ENCODE measurements at places on chromosomes 1 and 21.

GRCh38 chr1:231918239-231919015 lies 291.8 kb downstream of the DISC1 start:
- H3K36me3 ChIP-seq: no peaks in the 10 kb centered on the region
- peaks cover 9% of the 10 kb centered on the region for H3K27me3 ChIP-seq
- H3K27ac ChIP-seq: peak overlapping the region; percentile 22
- peak; percentile 27 for DNase-seq
- peak overlapping the region; percentile 77 for H3K4me3 ChIP-seq
- peaks cover 48% of the 10 kb centered on the region for H3K4me1 ChIP-seq

- H3K27me3 ChIP-seq: peaks cover 21% of the 10 kb centered on the region
- H3K36me3 ChIP-seq: no peaks in the 10 kb centered on the region
- H3K4me3 ChIP-seq: peak overlapping the region; percentile 33
- peaks cover 14% of the 10 kb centered on the region for H3K4me1 ChIP-seq
- H3K27ac ChIP-seq: no peak overlapping the region
These were observed 25.3 kb downstream of the ADAM30 start for GRCh38 chr1:119870917-119871596.

- DNase-seq: no peak
- H3K4me1 ChIP-seq: no peaks in the 10 kb centered on the region
- no peak overlapping the region for H3K27ac ChIP-seq
- no peak overlapping the region for H3K4me3 ChIP-seq
- H3K36me3 ChIP-seq: no peaks in the 10 kb centered on the region
These were observed 208 bp upstream of the MYBPH start for GRCh38 chr1:203175827-203176241.

DNA sequence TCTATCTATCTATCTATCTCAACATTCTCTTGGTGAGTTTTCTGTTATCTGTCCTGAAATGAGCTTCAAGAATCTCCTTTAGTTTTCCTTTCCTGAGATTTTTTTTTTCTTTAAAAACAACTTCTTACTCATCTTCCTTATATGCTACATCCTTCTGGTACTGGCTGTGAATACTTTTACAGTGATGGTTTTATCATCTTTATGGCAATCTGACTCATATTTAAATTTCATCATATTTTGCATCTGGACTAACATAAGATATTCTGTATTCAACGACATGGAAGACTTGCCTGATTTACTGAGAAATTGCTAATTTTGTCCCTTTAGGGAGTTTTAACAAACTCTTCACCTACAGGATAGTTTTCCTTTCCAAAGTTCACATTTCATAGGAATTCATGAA lies 33.0 kb downstream of the PDE4B start:
- H3K27me3 ChIP-seq: peaks cover 55% of the 10 kb centered on the region
- DNase-seq: no peak
- no peak overlapping the region for H3K27ac ChIP-seq
- H3K4me3 ChIP-seq: no peak overlapping the region
- H3K4me1 ChIP-seq: peaks cover 8% of the 10 kb centered on the region
- no peaks in the 10 kb centered on the region for H3K36me3 ChIP-seq

DNA sequence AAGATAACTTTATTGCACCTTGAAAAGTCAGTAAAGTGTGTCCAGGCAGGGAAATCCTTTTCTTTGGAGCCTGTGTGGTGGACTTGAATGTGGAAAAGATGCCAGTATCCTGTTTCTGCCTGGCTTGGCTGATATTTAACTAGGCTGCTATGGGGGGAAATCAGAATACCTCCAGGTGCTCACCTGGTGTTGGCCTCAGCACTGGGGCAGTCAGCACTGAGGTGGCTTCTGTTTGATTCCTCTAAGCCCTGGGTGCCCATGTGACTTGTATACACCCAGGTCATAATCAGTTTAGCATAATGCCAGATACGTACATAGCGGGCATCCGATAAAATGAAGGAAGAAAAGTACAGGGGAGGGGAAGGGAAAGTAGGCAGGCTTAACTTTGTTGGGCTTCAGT lies 7.2 kb downstream of the PHGDH start:
- peaks cover 34% of the 10 kb centered on the region for H3K36me3 ChIP-seq
- H3K4me1 ChIP-seq: peaks cover 29% of the 10 kb centered on the region
- H3K27me3 ChIP-seq: no peaks in the 10 kb centered on the region

GRCh38 chr1:174605198-174605597 lies 157.4 kb downstream of the GPR52 start:
- H3K4me3 ChIP-seq: no peak overlapping the region
- peaks cover 2% of the 10 kb centered on the region for H3K4me1 ChIP-seq
- no peaks in the 10 kb centered on the region for H3K27me3 ChIP-seq
- H3K27ac ChIP-seq: no peak overlapping the region

DNA sequence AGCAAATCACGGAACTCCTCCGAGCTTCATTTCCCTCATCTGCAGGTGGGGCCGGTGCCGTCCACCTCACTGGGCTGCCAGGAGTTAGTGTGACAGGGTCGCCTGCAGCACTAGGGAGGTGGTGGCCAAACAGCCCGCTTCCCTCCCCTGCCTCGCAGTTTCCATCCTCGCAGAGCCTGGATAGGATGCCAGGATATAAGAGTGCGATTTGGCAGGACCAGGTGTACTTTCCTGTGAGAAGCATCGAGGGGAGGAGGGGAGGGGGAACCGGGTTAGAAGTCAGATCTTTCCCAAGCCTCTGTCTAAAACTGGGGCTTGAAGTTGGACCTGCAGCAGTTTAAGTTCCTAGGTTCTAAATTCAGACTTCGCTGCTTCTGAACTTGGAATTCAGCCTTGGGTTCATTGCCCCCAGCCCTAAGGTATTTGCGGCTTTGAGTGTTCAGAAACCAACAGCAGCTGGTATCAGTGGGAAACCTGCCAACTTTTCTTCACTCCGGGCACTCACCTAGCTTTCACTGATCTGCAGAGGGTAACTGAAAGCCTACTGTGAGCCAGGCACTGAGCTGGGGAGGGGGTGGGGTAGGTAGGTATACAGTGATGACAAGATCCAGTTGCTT lies 1.7 kb upstream of the JUN start:
- peaks cover 27% of the 10 kb centered on the region for H3K36me3 ChIP-seq
- H3K27me3 ChIP-seq: peaks cover 5% of the 10 kb centered on the region
- peak overlapping the region; percentile 98 for H3K27ac ChIP-seq
- peaks cover 19% of the 10 kb centered on the region for H3K4me1 ChIP-seq
- peak overlapping the region; percentile 89 for H3K4me3 ChIP-seq
- DNase-seq: no peak

GRCh38 chr1:119686661-119687060 lies 25.1 kb upstream of the PHGDH start:
- no peak overlapping the region for H3K27ac ChIP-seq
- peaks cover 39% of the 10 kb centered on the region for H3K27me3 ChIP-seq
- no peaks in the 10 kb centered on the region for H3K36me3 ChIP-seq
- H3K4me1 ChIP-seq: no peaks in the 10 kb centered on the region
- no peak overlapping the region for H3K4me3 ChIP-seq
- no peak for DNase-seq

DNA sequence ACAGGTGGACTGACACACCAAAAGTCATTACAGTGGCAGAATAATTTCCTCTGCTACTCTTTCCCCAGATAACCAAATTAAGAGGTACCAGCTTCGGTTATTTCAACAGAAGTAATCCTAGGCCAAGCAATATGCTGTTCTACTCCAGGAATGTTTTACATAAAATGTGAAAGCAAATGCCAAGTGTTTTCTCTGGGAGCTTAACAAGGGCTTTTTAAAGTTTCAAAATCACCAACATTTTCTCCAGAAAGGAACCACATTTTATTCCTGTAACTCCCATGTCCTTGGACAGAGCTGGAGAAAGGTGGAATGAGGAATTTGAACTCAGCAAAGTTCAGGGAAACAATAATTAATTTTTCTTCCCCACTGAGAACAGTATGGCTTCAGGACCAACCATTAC lies 27.2 kb downstream of the CNN3 start:
- no peak overlapping the region for H3K27ac ChIP-seq
- no peaks in the 10 kb centered on the region for H3K27me3 ChIP-seq
- no peaks in the 10 kb centered on the region for H3K4me1 ChIP-seq
- DNase-seq: no peak
- no peak overlapping the region for H3K4me3 ChIP-seq
- no peaks in the 10 kb centered on the region for H3K36me3 ChIP-seq

- no peaks in the 10 kb centered on the region for H3K27me3 ChIP-seq
- H3K4me3 ChIP-seq: no peak overlapping the region
- H3K4me1 ChIP-seq: peaks cover 4% of the 10 kb centered on the region
- DNase-seq: no peak
These were observed 8.9 kb downstream of the CAMTA1 start for GRCh38 chr1:6794164-6794563.

GRCh38 chr1:222777463-222777862 lies 37.4 kb upstream of the DISP1 start:
- H3K27me3 ChIP-seq: peaks cover 17% of the 10 kb centered on the region
- DNase-seq: no peak
- no peak overlapping the region for H3K27ac ChIP-seq
- H3K4me1 ChIP-seq: no peaks in the 10 kb centered on the region

DNA sequence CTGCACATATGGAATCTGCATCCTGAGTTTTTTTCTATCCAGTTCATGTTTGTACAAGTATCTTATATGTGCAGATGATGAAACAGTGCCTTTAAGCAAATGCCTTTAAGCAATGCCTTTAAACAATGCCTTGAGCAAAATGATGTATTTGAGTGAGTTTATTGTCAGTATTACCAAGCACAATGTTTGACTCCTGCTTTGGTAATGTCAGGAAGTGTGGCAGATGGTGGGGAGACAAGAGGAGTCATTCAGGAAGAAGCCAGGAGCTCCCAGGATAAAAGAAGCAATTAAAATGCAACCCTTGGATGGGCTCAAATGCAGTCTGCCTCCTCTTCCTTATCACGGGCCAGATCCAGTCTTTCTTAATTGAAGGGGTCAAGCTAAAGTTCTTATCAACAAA lies 108.7 kb upstream of the KCNJ15 start:
- DNase-seq: no peak
- no peak overlapping the region for H3K4me3 ChIP-seq
- no peaks in the 10 kb centered on the region for H3K4me1 ChIP-seq
- H3K27me3 ChIP-seq: peaks cover 8% of the 10 kb centered on the region
- H3K27ac ChIP-seq: no peak overlapping the region

DNA sequence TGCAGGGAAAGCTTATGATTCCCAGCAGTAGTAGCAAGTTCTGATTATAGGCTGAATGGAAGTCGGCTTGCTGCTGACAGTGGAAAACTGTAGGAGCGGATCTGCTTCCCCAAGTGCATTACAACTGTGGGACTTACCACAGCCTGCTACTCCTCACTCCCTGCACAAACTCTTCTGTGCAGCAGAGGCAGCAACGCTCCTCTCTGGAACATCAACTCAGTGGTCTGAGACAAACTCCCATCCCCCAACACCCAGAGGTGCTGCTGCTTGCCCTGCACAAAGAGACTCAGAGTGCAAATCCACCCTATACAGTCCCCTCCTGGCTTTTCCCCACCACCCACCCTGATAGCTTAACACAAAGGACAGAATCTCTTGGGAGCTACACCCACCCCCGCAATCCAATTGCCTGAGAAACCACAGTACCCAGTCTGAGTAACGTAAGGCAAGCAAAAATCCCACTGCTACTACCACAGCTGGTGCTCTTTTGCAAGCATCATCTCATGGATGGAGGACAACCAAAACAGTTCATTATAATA lies 1455.2 kb downstream of the AMY1C start:
- H3K4me3 ChIP-seq: no peak overlapping the region
- no peaks in the 10 kb centered on the region for H3K4me1 ChIP-seq
- no peaks in the 10 kb centered on the region for H3K27me3 ChIP-seq
- H3K36me3 ChIP-seq: no peaks in the 10 kb centered on the region

DNA sequence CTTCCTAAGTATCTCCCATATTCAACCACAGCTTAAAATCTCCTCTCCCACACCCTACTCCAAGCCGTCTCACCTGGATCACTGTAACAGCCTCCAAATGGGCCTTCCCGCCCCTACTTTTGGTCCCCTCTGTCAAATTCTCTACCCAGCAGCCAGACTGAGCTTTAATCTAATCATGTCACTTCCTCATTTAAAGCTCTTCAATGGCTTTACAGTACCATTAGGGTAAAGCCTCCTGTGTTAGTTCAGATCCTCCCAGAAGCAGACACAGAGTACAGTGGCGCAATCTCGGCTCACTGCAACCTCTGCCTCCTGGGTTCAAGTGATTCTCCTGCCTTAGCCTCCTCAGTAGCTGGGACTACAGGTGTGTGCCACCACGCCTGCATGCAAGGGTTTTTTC lies 46.8 kb upstream of the PSEN2 start:
- no peak overlapping the region for H3K27ac ChIP-seq
- H3K4me1 ChIP-seq: peaks cover 15% of the 10 kb centered on the region
- H3K36me3 ChIP-seq: no peaks in the 10 kb centered on the region
- no peak overlapping the region for H3K4me3 ChIP-seq

- no peaks in the 10 kb centered on the region for H3K4me1 ChIP-seq
- DNase-seq: no peak
- H3K36me3 ChIP-seq: no peaks in the 10 kb centered on the region
- no peaks in the 10 kb centered on the region for H3K27me3 ChIP-seq
These were observed 212.1 kb upstream of the PLD5 start for GRCh38 chr1:242736611-242737010.

- no peak overlapping the region for H3K4me3 ChIP-seq
- no peaks in the 10 kb centered on the region for H3K36me3 ChIP-seq
- H3K27ac ChIP-seq: no peak overlapping the region
- peaks cover 4% of the 10 kb centered on the region for H3K27me3 ChIP-seq
These were observed 16.3 kb downstream of the SGIP1 start for GRCh38 chr1:66550243-66550642.

DNA sequence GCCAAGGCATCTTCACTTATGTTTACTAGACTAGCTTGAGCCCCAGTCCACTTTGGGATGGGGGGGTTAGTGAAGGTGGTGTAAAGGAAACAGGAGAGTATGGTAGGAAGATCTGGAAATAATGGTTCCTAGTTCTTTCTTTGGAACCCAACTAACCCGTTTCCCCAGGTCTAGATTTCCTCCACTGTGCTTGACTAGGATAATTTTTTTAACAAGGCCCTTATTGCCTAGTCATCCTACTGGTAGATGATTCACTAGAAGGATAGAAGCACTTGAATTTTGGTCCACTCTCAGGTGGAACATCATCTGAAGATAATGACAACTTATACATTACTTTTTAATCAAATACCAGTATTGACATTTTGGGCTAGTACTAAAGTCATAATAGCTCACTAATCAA lies 45.9 kb upstream of the MYOCOS start:
- no peak for DNase-seq
- peaks cover 10% of the 10 kb centered on the region for H3K4me1 ChIP-seq
- no peak overlapping the region for H3K4me3 ChIP-seq
- H3K27me3 ChIP-seq: no peaks in the 10 kb centered on the region

DNA sequence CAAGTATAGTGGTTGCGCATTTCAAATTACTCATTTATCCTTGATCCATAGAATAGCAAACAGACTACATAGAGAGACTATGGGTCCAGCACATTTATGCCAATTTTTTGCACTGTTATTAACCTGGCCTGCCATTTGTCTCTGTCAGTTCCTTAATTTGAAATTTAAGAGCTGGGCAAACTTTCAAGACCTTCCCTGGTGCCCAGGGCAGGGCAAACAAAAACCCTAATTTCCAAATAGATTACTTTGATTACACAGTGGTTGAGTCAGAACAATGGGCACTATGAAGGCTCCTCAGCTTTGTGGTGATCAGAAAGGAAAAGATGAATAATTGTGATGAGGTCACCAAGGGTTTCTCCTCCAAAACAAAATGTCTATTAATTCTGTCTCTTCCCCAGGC lies 80.6 kb downstream of the TNFSF18 start:
- DNase-seq: no peak
- H3K27ac ChIP-seq: no peak overlapping the region
- H3K4me1 ChIP-seq: peaks cover 8% of the 10 kb centered on the region
- peaks cover 13% of the 10 kb centered on the region for H3K27me3 ChIP-seq
- H3K36me3 ChIP-seq: no peaks in the 10 kb centered on the region

GRCh38 chr1:208374391-208374941 lies 130.3 kb upstream of the PLXNA2 start:
- no peaks in the 10 kb centered on the region for H3K36me3 ChIP-seq
- DNase-seq: no peak
- H3K4me3 ChIP-seq: no peak overlapping the region
- H3K4me1 ChIP-seq: no peaks in the 10 kb centered on the region
